GF-D8 (cell line): ENCODE measurements at places on chromosomes 7 and 10.

- DNase-seq: peak; percentile 39
Measured at GRCh38 chr10:11612021-11613001, 861 bp upstream of the USP6NL start.

DNA sequence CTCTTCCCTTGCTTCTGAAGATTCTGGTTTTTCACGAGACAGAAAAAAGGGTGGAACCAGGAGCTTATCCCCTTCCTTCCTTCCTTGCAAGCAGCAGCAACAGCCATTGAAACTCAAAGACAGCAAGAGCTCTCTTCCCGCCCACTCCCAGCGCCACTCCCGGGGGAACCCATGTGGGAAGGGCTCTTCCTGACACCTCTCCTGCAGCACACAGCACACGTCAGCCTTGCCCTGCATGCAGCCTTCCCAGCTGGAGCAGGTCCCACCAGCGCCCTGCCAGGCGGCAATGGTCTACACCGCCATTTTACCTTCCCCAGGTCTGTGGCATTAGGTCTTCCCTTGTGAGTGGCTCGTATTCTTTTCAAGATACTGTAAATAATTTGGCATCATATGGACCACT is 161.8 kb downstream of the MGMT start:
- DNase-seq: no peak

- no peak for DNase-seq
Measured at GRCh38 chr10:84008878-84009277, 130.4 kb upstream of the GHITM start.

DNA sequence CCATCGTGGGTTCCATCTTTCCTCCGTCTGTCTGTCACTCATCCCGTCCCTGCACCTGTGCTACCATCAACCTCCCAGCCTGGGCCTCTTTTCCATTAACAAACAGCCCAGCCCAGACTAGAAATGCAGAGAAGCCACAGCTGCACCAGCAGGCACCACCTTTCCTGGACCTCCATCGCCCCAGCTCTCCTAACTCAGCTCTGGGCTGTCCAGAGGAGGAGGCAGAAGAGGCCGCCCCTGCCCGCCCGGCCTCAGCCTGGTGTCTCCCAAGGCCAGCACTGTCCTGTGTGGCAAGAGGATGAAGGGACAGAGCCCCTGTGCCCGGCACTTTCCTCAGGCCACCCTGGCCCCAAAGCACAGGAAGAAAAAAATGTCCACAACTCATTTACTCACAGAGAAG is 225.6 kb downstream of the PTPRN2 start:
- DNase-seq: no peak

DNA sequence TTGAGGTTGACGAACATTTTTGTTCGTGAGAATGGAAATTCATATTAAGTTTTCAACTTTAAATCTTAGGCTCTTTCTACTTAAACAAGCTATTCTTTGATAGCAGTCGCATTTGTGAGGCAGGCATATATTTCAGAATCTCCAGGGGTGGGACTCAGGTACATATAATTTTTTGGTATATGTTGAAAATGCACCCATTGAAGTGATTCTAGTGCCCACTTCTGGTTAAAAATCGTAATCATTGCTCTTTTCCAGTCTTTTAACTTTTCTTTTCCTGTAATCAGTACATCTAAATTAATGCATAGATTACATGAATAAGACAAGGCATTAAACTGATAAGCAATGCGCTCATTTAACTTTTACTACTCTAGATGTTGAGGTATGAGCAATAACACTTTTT is 67.8 kb downstream of the ZNRF2 start:
- DNase-seq: peak; percentile 37
